ENCODE measurements at places on chromosomes 4 and X.

DNA sequence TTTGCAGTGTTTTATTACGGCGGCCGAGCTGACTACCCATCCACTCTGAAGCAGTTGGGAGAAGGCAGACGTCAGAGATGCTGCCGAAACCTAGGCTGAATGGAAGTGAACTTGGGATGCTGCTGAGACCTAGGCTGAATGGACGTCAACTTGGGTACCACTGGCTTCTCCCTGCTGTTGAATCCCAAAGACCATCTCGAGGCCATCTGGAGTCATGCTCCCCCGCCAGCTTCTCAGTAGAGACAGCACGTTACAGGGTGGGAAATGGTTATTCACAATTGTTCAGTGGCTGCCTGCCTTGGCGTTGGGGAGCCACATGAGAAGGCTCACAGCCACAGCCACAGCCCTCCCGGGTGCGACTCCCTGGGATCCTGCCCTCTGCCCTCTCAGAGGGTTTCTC, 40.9 kb downstream of the P2RY8 start:
- no peak for DNase-seq

DNA sequence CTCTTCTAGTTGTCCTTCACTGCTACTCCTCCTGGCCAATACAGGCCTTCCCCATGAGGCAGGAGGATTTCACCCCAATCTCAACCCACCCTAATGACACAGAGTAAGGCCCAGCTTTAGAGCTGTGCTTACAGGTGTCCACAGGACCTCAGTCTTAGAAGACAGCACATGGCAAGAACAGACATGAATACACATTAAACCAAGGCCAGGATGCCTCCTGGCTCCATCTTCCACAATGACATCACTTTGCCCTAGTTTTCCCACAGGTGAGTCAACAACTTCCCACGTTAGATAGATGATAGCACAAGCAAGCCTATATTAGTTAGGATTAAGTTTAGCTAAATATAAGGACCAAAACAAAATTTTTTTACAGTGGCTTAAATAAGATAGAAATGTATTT, 63.8 kb upstream of the NOCT start:
- no peak for DNase-seq

GRCh38 chrX:85964744-85965143, 82.6 kb downstream of the CHM start:
- DNase-seq, result no peak

DNA sequence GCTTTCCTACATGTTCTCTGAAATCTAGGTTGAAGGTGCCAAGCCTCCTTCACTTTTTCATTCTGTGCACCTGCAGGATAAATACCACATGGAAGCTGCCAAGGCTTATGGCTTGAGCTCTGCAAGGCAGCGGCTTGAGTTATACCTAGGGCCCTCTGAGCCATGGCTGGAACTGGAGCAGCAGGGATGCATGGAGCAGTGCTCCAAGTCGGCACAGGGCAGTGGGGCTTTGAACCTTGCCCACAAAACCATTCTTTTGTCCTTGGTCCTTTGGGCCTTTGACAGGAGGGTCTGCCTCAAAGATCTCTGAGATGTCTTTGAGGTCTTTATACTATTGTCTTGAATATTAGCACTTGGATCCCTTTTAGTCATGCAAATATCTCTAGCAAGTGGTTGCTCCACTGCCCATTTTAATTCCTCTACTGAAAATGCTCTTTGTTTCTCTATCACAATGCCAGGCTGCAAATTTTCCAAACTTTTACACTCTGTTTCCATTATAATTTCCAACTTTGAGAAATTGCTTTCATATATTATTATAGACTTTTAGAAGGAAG, 536.2 kb upstream of the KLHL4 start:
- DNase-seq, result no peak

- no peak for DNase-seq
Measured at GRCh38 chrX:130280901-130281300, 12.2 kb upstream of the ZNF280C start.

- DNase-seq, result no peak
Measured at GRCh38 chr4:150250998-150251651, 172.9 kb downstream of the DCLK2 start.

GRCh38 chrX:8084006-8084405, 87.1 kb downstream of the VCX2 start:
- DNase-seq, result no peak

GRCh38 chr4:5572751-5573150, 135.6 kb downstream of the EVC2 start:
- DNase-seq, result no peak

DNA sequence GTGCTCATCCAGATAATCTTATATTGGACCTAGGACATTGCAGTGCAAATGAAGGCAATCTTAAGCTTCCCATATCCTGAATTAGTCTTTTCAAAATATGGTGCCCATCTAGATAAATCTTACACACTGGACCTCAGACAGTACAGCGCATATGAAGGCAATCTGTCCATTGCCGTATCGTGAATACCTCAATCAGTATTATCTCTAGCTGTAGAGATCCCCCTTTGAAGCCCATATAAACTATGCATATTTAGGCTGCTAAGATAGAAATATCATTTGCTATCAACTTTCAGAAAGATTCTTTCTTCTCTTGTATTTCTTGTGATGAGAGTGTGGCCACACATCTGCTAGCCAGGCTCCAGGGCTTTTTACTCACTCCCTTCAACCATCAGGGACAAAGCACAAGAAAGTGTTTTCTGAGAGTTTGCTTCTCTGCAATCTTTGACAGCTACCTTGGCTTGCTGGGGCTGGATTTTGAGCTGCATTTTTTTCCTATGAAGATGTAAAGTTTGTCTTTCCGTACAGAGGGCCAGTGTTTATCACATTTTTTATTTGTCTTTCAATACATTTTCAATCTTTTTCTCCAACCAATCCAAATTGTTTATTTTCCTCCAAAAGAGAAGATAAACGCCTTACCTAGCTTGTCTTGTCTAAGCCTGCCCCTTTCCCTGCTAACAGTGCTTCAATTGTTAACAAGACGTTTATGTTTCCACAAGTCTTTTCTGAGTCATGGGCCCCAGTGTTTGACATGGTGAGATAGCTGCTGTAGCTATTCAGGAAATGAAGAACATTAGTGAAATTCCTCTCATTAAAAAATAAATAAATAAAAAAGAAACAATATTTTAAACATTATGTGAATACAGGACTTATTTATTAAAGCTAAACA, 57.6 kb upstream of the FAT1 start:
- no peak for DNase-seq

DNA sequence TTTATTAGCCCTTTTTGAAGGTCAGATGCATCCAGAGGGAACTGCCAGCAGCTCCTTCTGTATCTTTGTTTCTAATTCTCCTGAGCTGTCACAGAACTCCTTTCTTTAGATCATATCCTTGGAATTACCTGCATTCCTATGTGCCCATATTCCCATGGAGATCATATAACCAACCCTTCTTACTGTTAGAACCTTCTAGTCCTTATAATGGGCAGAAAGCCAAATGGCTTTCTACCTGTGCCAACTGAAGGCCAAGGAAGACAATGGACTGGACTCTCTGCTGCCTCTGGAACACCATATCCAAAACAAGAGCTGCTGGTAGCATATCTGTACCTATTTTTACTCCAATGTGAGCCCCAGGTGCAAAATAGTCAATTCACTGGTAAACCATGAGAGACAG, 60.7 kb downstream of the TBC1D9 start:
- no peak for DNase-seq

- DNase-seq, result no peak
Measured at GRCh38 chr4:168736860-168737805, 240.3 kb downstream of the PALLD start.

GRCh38 chrX:69740317-69740716, 124.4 kb downstream of the EDA start:
- DNase-seq, result no peak

DNA sequence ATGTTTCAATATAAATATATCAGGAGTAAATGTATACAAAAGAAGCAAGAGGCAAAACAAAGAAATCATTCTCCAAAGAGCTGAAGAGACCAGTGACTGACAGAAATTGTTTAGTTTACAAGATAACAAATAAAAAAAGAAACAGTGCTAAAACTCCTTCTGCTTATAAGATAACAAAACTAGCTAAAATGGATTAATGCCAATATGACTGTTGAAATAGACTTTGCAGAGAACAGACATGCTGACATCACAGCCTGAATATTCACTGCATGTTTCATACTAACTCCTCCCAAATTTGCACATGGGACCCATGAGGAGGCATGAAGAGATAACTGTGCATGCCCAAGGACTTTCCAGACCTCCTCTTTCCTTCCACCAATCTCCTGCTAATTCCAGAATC, 6.2 kb upstream of the GABRA4 start:
- DNase-seq, result no peak

- DNase-seq, result no peak
Measured at GRCh38 chr4:185638548-185639301, 103.4 kb upstream of the PDLIM3 start.

GRCh38 chr4:185280608-185281007, 71.2 kb downstream of the SNX25 start:
- DNase-seq, result no peak

GRCh38 chr4:38925492-38926413, 58.1 kb downstream of the FAM114A1 start:
- DNase-seq, result no peak

- DNase-seq, result no peak
Measured at GRCh38 chr4:89482251-89482650, 174.7 kb upstream of the GPRIN3 start.

DNA sequence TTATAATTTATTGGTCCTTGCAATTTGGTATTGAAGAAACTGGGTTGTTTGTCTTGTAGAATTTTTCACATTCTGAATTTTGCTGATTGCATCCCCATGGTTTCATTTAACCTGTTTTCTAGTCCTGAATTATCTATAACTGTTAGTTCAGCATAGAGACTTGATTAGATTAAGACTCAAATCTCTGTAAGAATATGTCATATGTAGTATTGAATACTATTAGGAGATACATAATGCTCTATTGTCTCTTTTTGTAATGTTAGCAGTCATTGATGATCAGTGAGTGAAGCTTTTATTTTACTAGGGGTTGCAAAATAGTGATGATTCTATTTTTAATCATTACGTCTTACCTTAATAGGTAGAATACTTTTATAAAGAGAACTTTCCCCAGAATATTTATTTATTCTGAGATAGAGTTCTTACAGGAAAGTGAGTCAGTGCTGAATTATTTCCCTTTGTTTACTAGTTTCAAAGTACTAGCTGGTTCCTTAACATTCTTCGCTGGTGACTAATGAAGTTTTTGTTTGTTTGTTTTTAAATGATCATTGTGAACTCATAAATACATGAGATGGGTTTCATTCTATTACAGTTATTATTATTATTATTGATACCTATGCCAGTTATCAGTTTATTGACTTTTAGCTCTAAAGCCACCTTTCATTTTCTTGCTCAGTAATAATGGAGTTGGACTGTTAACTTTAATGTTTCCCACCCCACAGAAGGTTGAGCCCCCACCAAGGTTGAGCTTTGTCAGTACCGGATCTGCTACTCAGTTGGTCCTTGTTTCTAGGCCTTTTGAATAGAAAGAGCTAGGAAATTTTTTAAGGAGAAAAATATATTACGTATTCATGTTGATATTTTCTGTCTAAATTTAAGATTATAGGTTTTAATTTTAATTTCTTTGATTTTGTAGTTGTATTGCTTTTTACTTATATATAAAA, 102.3 kb downstream of the LARP1B start:
- no peak for DNase-seq

DNA sequence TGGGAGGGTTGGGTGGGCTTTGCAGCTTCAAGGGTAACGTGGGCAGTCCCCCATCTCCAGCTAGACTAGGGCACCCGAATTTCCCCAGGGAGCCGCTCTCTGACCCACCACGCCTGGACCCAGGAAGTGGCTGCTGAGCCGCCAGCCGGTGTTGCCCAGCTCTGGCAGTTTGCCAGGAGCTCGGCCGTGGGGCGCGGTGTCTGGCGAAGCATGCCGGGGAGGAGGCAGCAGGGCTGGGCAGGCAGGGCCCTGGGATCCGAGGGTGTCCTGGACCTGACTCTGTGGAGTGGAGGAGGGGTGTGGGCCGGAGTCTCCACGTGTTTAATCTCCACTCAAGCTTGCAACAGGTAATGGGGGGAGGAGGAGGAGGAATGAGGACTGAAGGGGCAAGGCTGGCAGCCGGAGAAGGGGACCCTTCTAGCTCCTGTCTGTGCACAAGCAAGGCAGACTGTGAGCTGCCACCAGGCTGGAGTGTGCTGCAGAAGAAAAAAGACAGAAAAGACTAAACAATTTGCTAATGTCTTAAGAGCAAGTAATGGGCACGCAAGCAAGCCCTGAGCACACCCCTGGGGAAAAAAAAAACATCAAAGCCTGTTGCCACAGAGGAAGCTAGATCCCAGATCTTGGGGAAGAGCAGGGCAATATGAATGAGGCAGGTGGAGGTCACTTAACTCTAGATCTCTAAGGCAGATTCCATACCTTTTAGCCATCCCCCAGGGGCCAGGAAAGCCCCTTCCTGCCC, 2.4 kb downstream of the LONRF3 start:
- no peak for DNase-seq

DNA sequence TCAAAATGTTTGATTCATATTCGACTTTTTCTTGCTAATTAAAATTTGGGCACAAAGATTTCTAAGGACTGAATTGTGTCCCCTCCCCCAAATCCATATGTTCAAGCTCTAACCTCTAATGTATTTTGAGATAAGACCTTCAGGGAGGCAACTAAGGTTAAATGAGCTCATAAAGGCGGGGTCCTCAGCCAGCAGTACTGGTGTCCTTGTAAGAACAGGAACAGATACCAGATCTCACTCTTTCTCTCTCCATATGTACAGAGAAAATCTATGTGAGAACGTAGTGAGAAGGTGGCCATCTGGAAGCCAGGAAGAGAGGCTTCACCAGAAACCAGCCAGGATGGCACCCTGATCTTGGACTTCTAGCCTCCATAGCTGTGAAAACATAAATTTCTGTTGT, 116.9 kb downstream of the VEGFC start:
- DNase-seq, result no peak

GRCh38 chr4:16807355-16807754, 91.1 kb downstream of the LDB2 start:
- no peak for DNase-seq

DNA sequence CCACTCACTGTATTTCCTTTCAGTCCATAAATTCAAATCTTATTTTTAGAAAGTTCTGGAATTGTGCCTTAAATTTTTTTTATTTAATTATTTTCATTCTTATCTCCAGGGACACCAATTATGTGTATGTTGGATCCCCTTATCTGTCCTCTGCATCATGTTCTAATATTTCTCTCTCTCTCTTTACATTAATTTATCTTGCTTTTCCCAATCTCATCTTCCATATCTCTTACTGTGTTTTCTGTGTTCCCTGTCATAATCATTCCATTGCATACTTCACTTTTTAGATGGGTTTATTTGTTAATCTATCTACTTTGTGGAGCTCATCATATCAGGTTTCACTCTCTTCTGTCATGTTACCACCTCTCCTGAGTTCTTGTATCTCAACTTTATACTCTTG, 37.4 kb downstream of the PPP2R2C start:
- DNase-seq, result no peak

- DNase-seq, result no peak
Measured at GRCh38 chr4:7365462-7366179, 69.1 kb downstream of the PSAPL1 start.

DNA sequence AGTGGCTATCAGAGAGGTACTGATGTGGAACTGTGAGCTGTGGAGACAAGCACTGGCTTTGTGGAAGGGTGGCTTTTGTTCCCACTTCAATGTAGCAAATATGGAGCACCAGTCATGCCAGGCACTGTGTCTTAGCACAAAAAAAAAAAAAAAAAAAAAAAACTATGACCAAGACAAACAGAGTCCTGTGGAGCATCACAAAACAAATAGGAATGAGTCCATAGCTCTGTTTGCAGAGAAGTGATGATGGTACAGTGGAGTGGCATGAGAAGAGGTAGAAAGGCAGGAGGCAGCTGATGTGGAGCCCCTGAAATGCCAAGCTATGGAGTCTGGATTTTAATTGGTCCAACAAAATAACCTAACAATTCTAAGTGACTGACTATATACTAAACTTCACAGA, 116.9 kb downstream of the RAB28 start:
- DNase-seq, result no peak
